Keratinocyte (primary cell): ENCODE measurements at places on chromosomes 5 and 9.

DNA sequence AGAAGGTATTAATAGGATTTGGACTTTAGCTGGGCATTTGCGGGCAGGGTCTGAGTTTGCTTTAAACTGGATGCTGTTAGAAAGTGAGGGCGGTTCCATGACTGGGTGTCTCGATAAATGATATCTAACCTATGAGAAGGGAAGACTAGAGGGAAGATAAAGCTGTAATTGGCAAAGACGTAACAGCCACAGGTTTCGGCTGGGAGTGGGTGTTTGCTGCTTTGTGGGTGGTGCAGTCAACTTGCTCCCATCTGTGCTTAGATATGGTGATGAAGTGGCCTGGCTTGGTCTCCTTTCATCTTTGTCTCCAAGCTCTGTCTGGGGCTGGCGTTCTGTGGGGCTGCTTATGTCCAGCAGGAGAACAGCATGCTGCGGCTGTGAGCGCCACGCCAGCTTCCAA lies 23.3 kb downstream of the OR2V1 start:
- no peak for DNase-seq

DNA sequence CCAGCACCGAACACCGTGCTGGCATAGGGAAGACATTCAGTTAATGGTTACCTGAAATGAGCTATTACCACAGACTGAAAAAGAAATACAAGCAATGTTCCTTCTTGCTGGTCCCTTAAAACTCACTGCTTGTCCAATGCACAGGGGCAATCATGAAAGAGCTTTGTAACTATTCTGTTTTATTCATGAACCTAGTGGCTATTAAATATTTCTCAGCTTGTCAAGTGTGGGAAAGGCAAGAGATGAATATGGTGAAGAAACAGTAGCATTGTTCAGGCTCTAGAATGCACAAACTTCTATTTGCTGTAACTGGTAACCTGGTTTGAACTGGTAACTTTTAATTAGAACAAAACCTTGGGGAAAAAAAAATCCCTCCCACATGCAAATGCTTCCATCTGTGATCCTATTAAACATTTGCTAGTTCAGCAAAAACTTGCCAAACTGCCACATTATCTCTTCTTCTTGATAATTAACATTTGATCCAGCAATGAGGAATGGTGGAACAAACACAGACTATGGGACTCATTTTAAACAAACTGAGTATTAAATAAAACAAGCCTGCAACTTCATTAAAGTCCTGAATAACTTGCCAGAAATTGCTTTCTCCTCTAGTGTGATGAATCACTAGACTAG lies 36.1 kb downstream of the YIPF5 start:
- no peak for DNase-seq

- DNase-seq: no peak
Measured at GRCh38 chr5:8650186-8650585, 781.2 kb downstream of the MTRR start.

DNA sequence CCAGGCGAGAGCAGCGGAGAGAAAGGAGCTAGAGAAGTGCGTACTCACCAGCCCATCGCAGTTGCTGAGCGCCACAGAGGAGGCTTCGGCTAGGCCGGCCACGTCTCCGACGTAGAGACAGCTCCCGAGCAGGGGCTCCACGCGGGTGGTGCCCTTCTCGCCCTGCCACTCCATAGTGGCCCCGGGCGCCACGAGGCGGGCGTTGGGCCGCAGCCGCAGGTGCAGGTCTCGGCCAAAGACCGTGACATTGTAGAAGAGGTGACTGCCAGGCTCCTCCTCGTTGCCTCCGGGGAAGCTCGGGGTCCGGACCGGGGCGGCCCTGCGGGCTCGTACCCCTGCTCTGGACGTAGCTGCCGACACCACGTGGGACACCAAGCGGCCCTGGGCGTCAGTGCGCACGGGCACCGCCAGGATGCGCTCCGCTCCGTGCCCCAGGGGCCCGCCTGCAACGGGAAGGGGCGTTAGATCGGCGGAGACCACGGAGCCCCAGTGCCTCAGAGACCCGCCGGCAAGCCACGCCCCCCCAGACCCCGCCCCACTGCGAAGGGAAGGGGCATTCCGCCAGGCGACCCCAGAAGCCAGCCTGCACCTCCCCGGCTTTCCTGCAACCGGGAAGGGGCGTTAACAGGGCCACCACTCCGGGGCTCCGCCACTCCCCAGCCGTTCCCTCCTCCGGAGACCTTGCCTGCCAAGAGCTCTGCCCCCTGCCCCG lies 1.4 kb downstream of the ADAMTS2 start:
- DNase-seq: no peak

- DNase-seq: no peak
Measured at GRCh38 chr5:27450607-27451006, 412.2 kb upstream of the CDH9 start.

GRCh38 chr5:2914981-2915484 lies 163.6 kb upstream of the IRX2 start:
- no peak for DNase-seq

- no peak for DNase-seq
Measured at GRCh38 chr5:158883502-158883901, 216.2 kb downstream of the EBF1 start.

GRCh38 chr5:57594436-57594835 lies 111.8 kb upstream of the ACTBL2 start:
- DNase-seq: no peak

GRCh38 chr5:132476876-132477781 lies 13.4 kb downstream of the IRF1 start:
- no peak for DNase-seq

- no peak for DNase-seq
Measured at GRCh38 chr5:92429646-92430045, 1046.5 kb upstream of the ARRDC3 start.

- no peak for DNase-seq
Measured at GRCh38 chr9:114501796-114502682, 3.2 kb downstream of the WHRN start.

DNA sequence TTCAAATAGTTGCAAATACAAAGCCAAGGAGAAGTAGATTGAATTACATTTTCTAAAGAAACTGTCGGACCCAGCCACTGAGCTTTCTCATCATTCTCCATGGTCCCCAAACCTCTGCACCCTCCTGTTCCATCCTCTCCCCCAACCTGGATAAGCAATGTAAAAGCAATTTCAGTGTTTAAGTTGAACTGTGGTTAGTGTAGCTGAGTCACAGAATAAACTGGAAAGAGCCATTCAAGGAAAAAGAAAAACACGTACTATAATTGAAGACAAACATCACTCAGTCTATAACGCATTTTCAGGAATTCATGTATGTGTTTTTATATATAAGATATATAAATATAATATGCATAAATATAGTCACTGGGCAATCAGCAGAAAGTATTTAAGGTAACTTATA lies 54.1 kb upstream of the TMEM161B start:
- no peak for DNase-seq

- DNase-seq: no peak
Measured at GRCh38 chr9:23321049-23321448, 505.0 kb downstream of the ELAVL2 start.

- DNase-seq: no peak
Measured at GRCh38 chr9:16516891-16517290, 353.6 kb downstream of the BNC2 start.

DNA sequence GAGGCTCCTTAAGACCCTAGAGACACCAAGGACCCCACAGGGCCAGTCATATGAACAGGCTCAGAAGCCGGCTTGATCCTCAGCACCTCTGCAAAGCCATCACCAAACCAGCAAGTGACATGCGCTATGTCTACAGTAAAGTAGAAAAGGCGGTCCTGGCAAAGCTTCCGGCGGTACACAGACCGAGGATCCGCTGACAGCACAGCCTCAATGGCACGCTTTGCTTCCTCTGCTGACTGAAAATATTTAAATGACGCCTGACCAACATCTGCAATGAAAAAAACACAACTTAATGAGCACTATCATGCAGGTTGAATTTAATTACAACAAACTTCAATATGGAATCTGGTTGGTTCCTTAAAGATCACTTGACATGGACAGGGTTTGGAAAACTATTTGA lies 17.6 kb downstream of the TRMO start:
- DNase-seq: no peak

- DNase-seq: no peak
Measured at GRCh38 chr5:142356349-142356715, 31.5 kb upstream of the SPRY4 start.

GRCh38 chr5:82336959-82337351 lies 58.8 kb upstream of the RPS23 start:
- DNase-seq: no peak

GRCh38 chr9:27073841-27074728 lies 34.9 kb upstream of the TEK start:
- DNase-seq: no peak

- DNase-seq: no peak
Measured at GRCh38 chr5:155471027-155471426, 457.5 kb downstream of the KIF4B start.

GRCh38 chr9:135770203-135770535 lies 68.2 kb downstream of the KCNT1 start:
- no peak for DNase-seq

DNA sequence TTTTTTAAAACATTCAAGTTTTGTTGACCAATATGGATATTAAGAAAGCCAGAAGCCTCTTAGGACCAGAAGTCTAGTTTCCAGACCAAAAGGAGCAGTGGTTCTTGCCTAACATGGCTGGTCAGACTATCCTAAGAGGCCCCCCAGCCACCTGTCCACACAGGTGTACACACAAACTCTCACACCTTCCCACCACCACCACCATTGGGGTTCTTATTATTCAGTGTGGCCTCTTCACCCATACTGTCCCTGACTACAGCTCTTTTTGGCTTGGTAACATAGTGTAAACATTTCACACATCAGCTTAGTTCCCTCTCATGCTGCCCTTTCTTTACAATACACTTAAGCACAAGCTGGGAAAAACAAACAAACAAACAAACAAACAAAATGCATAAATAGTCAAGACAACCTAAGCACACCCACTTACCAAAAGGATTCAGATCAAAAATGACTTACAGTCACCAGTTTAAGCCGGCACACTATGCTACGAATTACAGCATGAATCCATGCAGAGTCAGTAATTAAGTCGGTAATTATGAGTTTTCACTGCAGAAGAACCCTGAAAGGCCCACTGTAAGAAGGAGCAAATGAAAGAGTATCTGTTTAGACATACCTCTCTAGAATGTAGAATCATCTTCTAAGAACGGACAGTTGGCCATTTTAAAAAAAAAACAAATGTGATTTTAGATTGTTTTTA lies 9.5 kb downstream of the LHFPL2 start:
- DNase-seq: no peak

- no peak for DNase-seq
Measured at GRCh38 chr5:55407059-55407684, 99.4 kb downstream of the MTREX start.

- no peak for DNase-seq
Measured at GRCh38 chr5:33490071-33490665, 49.4 kb downstream of the TARS1 start.

- no peak for DNase-seq
Measured at GRCh38 chr9:82308836-82309235, 320.3 kb downstream of the SPATA31D1 start.

GRCh38 chr9:134066913-134067851 lies 644 bp downstream of the BRD3 start:
- no peak for DNase-seq

GRCh38 chr9:83219154-83219923 lies 156.4 kb upstream of the RASEF start:
- DNase-seq: no peak

DNA sequence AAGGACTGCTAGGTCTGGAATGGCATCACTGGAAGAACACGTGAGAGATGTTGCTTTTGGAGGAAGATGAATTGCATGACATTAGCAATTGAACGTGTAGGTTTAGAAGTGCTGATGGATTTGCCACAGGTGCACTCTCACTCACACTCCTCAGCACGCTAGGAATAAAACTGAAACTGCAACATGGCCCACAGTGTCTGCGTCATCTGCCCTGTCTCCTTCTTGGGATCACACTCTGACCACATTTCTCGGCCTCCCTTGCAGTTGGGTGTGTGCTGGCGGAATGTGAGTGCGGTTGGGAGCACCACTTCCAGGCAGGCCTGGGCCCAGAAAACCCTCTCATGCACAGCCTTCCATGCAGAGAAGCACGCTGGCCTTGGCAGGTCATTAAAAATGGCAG lies 152.8 kb upstream of the LHFPL2 start:
- no peak for DNase-seq

DNA sequence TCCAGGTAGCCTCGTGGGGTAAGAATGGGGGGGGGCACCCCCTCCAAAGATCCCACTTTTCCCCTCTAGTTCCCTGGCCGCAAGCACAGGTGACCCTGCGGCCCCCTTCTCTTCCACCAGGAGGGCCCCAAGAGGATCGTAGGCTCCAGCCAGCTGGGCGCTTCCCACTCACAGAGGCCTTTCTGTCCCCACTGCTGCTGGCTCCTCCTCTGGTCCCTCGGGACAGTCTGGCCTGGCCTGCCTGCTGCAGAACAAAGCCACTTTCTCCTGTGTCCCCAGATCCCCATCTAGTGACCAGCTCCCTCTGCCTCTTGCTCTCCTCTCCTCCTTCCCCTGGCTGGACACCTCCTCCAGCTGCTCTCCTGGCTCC lies 534 bp upstream of the SAPCD2 start:
- no peak for DNase-seq

DNA sequence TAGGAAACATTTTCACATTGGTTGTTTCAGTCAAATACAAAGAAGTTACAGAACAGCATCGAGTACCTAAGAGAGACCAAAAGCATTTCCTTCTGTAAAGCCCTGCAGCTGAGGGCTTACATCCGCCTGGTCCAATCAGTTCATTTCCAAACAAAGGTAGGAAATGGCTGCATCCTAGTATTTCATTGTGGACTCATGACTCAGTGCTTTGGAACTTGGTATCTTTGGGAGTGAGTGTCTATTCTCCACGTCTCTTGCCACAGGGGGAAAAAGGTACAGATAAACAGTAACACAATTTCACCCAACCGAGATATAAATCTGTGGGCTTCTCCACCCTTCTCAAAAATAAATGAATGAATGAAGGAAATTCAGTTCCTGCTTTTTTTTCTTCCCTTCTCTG lies 75.4 kb downstream of the NFIB start:
- DNase-seq: no peak

DNA sequence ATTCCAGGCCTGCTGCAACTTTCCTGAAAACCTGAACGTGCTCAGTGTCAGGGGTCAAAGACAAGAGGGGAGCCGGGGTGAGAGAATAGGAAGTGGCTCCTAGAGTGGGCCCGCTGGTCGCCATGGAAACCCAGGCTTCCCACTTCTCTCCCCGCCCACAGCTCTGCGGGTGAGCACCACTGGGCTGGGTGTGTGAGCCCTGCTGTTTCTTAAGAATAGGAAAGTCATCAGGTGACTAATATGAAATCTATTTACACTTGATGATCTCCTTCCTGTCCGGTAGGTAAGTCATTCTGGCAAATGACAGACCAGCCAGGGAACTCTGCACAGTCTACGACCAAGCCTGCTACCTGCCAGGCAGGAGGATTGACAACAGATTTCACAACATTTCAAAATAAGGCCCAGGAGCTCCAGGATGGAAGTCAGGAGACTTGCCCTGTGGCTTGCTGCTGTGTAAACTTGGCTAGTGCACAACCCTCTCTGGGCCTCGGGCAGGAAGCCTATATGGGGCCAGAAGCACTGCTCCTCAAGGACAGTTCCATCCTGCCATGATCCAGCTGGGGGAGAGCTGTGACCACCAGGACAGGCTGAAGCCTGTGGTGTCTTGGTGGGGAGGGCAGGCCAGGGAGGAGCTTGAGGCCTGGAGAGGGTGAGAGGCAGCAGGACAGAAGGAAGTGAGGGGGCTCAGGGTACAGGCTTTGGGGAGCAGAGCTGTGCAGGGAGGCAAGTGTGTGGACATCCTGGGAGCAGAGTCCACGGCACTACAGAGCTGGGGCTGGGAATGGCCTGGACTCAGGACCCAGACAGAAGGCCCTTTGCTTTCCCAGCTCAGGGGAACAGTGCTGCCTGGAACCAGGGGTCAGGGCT lies 60.6 kb downstream of the SHB start:
- DNase-seq: no peak
